ENCODE measurements at places on chromosomes 3 and 15.

DNA sequence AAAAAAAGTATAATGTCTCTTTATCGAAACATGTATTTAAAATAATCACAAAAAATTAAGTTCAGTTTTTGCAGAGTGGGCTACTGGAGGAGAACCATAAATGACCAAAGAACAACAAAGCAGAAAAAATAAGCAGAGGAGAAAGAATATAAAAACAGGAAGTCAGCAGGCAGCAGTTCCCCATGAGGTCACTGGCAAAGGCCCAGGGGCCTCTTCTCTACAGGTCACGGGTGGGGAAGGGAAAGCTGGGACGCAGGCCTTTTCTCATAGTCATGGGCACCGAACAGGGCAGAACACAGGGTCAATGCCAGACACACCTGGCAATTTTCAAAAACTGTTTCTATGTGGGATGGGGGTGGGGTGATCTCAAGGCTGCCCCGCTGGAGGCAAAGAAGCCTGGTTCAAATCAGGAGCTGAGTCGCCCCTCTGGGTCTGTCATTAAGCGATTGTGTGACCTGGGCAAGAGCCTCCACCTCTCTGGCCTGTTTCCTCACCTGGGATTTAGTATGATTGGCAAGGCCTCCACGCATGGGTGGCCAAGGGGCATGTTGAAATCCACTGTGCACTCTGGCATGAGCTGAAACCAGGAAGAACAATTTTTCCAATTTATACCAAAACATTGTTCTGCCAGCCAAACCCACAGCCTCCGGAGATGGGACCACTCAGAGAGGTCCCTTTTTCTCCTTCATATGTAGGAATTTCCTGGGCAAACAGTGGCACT is 43.8 kb upstream of the UACA start:
- DNase-seq, result no peak

DNA sequence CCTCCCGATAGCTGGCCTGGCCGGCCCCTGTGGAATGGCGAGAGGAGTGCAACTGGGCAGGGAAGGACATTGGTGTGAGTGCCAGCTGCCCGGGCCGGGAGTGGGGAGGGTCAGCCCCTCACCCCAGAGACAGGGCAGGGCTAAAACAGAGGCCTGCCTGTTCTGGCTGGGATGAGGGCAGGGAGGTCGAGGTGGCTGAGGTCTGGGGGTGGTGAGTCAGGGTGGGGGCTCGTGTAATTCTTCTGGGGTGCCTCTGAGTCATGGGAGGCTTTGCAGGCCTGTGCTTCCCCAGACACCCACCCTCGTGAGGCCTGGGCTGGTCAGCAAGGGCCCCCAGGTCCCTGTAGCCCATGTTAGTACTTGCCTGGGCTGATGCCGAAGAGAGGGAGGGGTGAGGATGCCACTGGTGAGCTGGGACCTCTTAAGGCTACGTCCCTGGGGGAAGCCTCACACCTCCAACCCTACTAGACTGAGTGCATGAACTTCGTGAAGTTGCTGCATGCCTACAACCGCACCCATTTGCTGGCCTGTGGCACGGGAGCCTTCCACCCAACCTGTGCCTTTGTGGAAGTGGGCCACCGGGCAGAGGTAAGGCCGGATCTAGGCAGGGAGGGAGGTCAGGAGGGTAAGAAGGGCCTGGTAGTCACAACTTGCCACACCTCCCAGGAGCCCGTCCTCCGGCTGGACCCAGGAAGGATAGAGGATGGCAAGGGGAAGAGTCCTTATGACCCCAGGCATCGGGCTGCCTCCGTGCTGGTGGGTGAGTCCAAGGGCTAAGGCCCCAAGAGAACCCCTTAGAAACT is 1.7 kb downstream of the SEMA3B start:
- DNase-seq, result no peak

GRCh38 chr15:62068071-62068809 is 1.5 kb downstream of the C2CD4A start:
- no peak for DNase-seq

DNA sequence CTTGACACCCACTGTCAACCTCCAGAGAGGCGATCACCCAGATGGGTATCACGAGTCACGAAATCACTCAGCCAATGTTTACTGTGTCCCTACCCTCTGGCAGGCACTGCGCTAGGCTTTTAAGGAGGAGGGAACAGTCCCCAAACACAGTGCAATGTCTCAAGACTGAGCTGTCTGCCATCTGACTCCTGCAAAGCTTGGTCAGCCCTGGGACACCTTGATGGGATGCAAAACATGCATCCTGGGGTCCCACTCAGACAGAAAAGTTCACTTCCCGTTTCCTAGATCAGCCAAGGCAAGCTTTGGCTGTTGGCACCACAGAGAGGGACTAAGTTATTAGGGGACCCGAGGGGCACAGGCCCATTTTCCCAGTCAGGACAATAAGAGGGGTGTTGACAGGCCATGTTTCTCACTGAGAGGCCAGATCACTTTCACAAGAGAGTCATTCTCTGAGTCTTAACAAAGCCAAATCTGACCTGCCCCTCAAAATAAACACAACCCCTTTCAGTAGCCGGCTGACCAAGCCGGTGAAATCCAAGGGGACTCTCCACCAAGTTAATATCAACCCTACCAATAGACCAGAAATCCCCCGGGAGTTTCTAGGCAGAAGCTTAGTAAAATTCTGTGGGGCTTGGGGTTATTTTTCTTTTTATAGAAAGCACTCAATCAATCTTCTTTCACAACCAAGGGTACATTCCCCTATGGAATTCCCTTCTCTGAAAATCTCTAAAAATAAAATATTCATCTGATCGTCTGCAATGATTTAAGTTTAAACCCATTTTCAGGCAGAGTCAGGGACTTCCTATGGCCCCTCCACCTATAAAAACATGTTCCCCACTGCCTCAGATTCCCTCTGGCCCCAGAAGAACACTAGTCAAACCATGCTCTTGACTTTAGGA is 3.5 kb downstream of the RFTN1 start:
- DNase-seq, result no peak

- DNase-seq, result no peak
Measured at GRCh38 chr3:54631516-54632325, 296.1 kb downstream of the LRTM1 start.

DNA sequence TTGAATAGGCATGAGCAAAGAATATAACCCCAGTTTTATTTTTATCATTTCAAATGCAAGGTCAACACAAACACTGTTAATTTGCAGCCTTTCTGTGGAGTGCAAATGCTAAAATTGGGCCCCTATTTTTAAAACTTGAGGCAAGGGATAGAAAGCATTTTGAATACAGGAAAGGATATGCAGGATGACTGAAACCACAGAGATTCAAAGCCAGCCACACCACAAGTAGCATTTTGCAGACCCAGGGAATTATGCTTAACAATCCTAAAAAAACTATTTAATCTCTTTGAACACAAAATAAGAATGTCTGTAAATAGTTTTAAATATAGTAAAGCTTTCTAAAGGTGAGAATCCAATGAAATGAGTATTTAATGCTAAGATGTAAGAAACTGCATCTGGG is 62.9 kb upstream of the TRPC1 start:
- no peak for DNase-seq

DNA sequence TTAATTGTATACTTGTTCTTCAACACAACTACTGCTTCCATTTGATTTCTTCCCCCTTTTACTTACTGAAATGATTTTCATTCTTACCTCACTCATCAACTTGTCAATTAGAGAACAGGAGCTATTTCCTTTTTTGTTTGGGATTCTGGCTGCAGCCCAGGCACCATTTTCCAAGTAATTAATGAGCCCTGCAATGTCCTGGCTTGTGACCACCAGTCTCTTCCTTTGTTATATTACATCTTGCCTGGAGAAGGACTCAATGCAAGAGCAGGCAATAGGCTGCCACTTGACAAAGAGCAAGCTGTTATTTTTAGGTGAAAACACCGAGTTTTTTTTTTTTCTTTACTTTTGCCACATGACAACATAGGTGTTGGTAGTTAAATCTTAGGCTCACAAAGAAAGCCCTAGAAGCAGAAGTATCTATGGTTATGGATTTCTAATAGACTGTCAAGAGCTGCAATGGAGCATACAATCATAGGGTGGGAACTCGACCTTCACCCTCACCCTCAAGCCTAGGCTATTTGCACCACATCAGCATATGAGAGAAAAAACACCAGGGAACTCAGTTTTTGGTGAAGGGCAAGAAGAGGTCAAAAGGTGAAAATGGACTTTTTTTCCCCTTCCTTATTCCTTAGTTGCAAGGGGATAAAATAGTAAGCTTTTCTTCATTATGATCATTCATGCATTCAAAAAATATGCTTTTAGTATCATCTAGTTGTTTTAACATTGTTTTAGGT is 114.9 kb downstream of the TNIK start:
- no peak for DNase-seq
